Stimulated activated CD4-positive, alpha-beta T cell treated with anti-CD3 and anti-CD28 coated beads, TNF-alpha, amount 100 ng/mL, for 24 hours (primary cell): ENCODE measurements at places on chromosomes 5 and 9.

DNA sequence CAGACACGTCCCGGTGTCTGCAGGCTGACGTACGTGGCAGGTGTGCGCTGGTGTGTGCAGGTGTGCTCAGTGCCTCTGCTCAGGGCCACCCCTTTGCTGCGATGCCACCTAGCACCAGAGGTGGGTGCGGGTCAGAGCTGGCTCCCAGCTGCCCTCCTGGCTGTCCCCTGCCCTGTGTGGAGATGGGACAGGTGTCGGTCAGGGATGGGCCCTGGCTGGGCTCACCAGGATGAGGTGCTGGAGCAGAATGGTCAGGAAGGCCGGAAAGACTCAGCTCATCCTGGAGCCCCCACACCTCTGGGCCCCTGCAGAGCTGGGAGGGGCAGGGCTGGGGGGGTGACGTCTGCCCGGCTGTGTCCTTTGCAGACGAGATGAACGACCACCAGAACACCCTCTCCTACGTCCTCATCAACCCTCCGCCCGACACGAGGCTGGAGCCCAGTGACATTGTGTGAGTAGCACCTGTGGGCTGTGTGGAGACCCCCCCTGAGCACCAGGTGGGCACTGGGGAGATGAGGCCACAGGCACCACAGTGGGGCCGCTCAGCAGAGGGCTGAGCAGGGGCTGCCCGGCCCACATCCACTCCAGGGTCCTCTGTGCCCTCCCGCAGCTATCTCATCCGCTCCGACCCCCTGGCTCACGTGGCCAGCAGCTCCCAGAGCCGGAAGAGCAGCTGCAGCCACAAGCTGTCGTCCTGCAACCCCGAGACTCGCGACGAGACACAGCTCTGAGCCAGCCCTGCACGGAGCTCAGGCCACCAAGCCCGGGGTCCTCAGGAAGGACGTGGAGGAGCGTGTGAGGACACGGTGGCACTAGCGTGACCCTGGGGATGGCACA lies 89.7 kb downstream of the KCNT1 start:
- DNase-seq, result no peak

DNA sequence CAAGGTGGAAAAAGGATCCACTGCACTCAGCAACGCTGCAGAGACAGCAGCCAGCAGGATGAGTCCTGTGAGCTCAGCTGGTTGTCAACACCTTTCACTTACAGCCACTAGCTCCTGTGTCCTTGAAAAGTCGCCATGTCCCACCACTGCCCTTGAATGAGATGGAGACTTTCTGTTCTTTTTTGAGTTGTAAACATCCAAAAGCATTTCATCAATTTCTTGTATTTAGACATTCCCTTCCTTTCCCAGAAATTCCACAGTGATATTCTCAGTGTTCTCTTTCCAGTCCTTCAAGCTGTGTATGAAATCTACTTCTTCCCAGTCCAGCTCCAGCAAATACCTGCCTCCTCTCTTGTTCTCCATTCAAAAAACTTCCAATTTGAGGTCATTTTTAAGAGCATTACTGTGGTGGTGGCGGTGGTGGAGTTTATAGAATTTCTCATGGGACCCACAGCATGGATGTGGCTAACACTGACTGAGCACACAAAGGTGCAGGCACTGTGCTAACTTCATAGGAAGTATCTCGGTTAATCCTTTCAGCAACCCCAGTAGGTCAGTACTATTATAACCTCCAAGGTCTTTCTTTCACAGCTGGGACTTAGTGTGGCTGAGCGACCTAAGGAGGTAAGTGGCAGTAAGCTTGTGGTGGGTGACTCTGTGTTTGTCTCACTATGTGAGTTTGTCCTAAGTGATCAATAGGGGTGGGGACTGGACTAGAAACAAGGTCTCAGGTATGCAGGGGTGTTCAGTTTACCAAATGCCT lies 15.0 kb upstream of the GPX3 start:
- DNase-seq, result no peak

DNA sequence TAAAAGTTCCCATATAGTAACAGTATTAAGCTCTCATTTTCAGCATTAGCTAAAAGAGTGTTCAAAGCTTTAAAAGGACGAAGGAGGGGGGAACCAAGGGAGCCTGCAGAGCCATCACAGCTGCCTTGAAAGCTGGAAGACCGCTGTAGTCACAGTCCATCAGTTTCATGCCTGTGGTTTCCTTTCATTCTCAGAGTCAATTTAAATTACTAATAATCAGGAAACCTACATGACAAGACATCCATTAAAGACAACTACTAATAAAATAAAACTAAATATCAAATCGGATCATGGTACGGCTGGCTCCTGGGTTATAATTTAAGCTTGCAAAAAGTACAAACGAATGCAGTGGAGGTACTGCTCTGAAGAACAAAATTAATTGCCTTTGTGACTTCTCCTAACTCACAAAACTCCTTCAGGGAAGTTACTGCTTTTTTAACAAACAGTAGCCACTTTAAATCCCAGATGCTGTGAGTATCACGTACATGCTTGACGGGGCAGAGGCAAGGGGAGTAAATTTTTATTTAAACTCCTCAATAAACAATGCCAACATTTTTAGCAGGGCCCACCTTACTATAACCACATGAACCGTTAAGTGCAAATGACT lies 213.5 kb downstream of the DENND1A start:
- DNase-seq, result no peak

GRCh38 chr5:125452991-125453390 lies 706.6 kb upstream of the ZNF608 start:
- no peak for DNase-seq

GRCh38 chr9:125821078-125821477 lies 73.9 kb downstream of the PBX3 start:
- DNase-seq, result no peak

DNA sequence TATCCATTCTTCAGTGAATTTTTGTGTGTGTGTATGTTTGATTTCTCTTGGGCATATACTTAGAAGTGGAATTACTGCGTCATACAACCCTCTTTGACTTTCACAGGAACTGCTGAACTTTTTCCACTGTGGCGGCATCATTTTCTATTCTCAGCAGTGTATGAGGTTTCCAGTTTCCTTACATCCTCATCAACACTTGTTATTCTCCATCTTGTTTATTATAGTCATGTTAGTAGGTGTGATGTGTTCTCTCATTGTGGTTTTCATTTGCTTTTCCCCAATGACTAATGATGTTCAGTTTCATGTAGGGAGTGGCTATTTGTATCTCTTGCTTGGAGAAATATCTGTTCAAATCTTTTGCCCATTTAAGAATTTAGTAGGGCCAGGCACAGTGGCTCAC lies 2.6 kb downstream of the ZNF79 start:
- no peak for DNase-seq

DNA sequence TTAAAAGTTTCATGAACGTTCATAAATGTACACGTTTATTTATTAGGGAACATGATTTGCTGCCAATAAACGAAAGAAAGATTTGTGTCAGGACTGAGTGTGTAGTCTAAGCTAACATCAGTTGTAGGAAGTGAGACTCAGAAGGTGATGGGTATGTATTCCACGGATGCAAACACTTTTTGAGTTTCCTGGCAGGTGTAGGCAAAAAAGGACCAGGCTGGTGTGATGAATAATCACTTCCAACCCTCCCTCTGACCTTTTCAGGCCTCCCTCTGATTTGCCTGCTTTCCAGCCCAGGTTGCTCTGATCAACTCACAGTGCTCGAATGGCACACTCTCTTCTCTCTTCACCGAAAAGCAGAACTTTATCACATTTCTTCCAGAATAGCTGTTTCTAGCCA lies 51.8 kb downstream of the BASP1 start:
- no peak for DNase-seq

DNA sequence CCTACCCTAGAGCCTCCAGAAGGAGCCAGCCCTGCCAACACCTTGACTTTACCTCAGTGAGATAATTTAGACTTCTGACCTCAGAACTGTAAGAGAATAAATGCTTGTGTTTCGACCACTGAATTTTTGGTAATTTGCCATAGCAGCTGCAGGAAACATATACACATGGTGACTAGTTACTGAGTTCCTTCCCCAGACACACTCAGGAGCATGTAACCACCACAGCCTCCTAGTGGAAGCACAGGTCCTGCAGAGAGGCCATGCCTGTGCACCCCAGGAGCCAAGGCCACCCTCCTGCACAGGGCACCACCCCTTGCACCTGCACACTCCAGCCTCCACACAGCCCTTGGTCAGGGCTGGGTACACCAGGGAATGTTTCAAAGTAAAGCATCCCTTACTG lies 7.6 kb upstream of the CAMSAP1 start:
- DNase-seq, result no peak

GRCh38 chr9:105757496-105758251 lies 63.3 kb downstream of the TMEM38B start:
- no peak for DNase-seq

DNA sequence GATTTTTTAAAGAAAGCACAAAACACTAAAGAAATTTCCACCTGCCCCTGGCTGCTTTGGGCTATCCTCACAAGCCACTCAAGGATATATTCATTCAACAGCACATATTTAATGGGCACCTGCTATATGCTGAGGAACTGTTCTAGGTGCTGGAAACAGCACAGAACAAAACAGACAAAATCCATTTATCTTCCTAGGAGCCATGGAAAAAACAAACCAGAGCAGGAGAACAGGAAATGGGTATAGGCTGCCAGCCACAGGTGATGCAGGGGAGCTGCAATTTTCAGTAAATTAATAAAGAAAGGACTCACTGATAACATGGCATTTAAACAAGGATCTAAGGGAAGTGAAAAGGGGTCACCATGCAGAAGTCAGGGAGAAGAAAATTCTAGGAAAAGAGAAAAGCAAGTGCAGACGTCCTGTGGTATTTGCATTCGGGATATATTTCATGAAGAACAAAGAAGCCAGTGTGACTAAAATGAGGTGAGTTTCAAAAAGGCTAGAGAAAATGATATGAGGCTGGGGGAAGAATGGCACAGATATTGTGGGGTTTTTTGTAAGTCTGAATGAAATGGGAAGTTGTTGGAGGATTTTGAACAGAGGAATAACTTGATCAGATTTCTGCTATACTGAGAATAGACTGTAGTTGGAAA lies 152.2 kb downstream of the ADAMTSL1 start:
- DNase-seq, result no peak

GRCh38 chr9:90460220-90460619 lies 182.4 kb downstream of the DIRAS2 start:
- DNase-seq, result no peak

GRCh38 chr9:20405616-20406015 lies 216.7 kb downstream of the MLLT3 start:
- DNase-seq, result no peak

GRCh38 chr5:180340856-180341255 lies 12.3 kb downstream of the GFPT2 start:
- no peak for DNase-seq

- no peak for DNase-seq
Measured at GRCh38 chr9:4792054-4792571, 631 bp upstream of the RCL1 start.

DNA sequence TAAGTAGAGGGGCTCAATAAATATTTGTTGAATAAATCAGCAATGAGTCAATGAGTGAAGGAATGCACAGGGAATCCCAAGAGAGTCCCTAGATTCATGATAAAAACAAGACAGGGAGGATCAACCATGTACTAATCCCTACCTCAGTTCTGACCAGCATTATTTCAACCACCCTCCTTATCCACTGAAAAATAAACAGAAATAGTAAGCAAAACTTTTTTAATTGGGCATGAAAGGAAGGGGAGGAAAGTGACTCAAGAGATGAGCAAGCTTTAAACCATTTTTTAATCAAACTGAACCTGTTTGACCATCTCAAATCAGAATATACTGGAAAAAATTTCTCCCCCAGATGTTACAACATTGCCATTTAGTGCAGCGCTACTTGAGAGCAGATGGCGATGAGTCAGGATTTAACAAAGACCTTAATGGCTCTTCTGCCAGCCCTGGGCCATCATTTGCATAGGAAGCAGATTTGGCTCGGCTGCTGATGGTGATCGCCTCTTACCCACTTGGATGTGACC lies 194.8 kb upstream of the SLC30A5 start:
- no peak for DNase-seq

- DNase-seq, result no peak
Measured at GRCh38 chr9:95313010-95313498, 4.5 kb downstream of the FANCC start.

GRCh38 chr5:123047706-123048105 lies 11.2 kb upstream of the PPIC start:
- DNase-seq, result no peak

DNA sequence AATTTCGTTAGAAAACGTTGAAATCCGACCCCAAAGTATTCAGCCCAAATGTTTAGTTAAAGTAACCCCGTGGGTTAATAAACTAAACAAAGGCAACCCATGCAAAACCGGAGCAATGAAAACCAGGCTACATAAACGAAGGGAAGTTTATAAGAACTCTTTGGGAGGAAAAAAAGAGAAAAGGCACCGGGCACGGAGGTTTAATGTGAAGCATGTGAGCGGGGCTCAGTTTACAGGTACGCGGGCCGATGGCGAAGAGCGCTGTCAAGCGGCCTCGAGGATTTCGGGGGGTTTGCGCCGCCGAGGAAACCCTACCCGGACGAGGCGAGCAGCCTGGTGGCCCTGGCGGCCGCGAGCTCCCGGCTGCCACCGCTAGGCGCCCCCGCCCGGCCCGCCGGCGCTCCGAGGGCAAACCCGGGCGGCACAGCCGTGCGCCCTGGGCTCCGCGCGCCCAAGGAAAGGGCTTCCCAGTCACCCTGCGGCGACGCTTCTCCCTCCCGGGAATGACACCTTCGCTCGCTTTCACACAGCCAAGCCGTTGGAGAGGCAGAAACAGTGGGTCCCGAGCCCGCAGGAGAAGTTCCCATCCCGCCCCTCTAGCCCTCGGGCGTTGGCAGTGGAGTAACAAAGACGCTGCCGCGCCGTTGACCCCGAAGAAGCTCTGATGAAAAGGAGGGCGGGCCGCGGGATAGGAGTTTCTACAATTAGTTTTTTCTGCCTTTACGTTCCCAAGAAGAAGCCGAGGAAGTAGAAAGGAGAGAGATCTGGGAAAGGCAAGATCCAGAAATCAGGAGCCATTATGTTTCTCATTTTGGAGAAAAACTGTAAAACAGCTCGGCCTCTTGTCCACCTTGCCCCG lies 126.0 kb downstream of the TMEM174 start:
- DNase-seq, result no peak

GRCh38 chr9:82421498-82421897 lies 432.9 kb downstream of the SPATA31D1 start:
- no peak for DNase-seq

DNA sequence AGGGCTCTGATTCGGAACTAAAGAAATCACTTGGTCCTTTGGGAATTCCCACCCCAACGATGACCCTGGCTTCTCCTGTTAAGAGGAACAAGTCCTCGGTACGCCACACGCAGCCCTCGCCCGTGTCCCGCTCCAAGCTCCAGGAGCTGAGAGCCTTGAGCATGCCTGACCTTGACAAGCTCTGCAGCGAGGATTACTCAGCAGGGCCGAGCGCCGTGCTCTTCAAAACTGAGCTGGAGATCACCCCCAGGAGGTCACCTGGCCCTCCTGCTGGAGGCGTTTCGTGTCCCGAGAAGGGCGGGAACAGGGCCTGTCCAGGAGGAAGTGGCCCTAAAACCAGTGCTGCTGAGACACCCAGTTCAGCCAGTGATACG lies 83.4 kb downstream of the GOLPH3 start:
- DNase-seq, result no peak

GRCh38 chr5:9438596-9439354 lies 107.1 kb downstream of the SEMA5A start:
- no peak for DNase-seq

- DNase-seq, result no peak
Measured at GRCh38 chr9:121294866-121295661, 27.1 kb downstream of the GSN start.
